Dermis lymphatic vessel endothelial cell (primary cell): ENCODE measurements at places on chromosomes 12 and 14. TPM values are rescaled to one million over a fixed set of nuclear protein-coding genes. Genes with fewer than 3 reads are reported as not detected.

Gene GAS2L3
- 14.9 and 15.4 TPM in 2 replicates for total RNA-seq

Gene KLRC4
- not detected in 2 replicates for total RNA-seq

Gene MYO1H
- not detected in 2 replicates for total RNA-seq

Gene GPX2
- not detected in 2 replicates for total RNA-seq

Gene SIVA1
- 74.5 and 74.6 TPM in 2 replicates for total RNA-seq

Gene DDN
- 0.09 and 0.11 TPM in 2 replicates for total RNA-seq

Gene NFATC4
- total RNA-seq, result 0.34 and 0.65 TPM in 2 replicates

Gene SDS
- 0.11 TPM in 1 of 2 replicates, not detected in the other for total RNA-seq
